ENCODE measurements at places on chromosomes 13 and 19. TPM values are rescaled to one million over a fixed set of nuclear protein-coding genes. Genes with fewer than 3 reads are reported as not detected.

Gene ZNF444
- total RNA-seq = 31.7 TPM

Gene ZNF729
- total RNA-seq = not detected

Gene LRRC63
- total RNA-seq = 1.5 TPM

Gene CLEC17A
- not detected for total RNA-seq

Gene SCN1B
- 1.2 TPM for total RNA-seq

Gene SIGLEC8
- total RNA-seq = not detected

Gene STOML3
- not detected for total RNA-seq

Gene NCAN
- not detected for total RNA-seq

Gene ZNF709
- total RNA-seq = 4.9 TPM

Gene ZNF135
- total RNA-seq = 3.8 TPM

Gene BORA
- 24.2 TPM for total RNA-seq

Gene GDF15
- total RNA-seq = 0.34 TPM

Gene KLK1
- 2.7 TPM for total RNA-seq

Gene IRGC
- total RNA-seq = not detected

Gene ANKRD24
- total RNA-seq = 1.7 TPM

Gene CGB7
- not detected for total RNA-seq

Gene DIRAS1
- not detected for total RNA-seq

Gene NLRP4
- not detected for total RNA-seq

Gene URAD
- total RNA-seq = not detected

Gene ERICH6B
- total RNA-seq = not detected

Data from activated naive CD8-positive, alpha-beta T cell treated with anti-CD3 and anti-CD28 coated beads, Interleukin-2, amount 10 ng/mL, durations not matched to agents 7 days and 5 days (primary cell).